Posterior cingulate gyrus (tissue), 11 donors: ENCODE measurements at places on chromosomes 16 and 17.

- no peak for DNase-seq
Measured at GRCh38 chr17:51947160-51947735, 211.3 kb downstream of the CA10 start.

- DNase-seq, result peak; percentile 67
Measured at GRCh38 chr17:38608648-38609047, 2.9 kb upstream of the SRCIN1 start.

DNA sequence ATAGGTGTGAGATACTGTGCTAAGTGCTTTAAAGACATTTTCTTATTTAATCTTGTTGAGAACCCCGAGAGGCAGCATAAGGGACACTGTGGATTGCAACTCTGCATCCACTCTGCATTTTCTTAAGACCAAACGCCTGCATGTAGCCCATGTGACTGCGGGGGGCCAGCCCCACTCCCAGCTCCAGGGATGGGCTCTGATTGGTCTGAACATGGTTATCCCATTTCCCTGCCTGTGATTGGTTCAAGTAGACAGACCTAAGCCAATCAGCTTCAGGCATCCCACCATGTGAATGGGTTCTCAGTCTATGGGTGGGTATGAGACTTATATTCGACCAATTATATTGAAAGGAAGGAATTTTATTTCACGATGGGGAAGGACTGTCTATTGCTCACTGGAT is 33.2 kb upstream of the USP7 start:
- no peak for DNase-seq

DNA sequence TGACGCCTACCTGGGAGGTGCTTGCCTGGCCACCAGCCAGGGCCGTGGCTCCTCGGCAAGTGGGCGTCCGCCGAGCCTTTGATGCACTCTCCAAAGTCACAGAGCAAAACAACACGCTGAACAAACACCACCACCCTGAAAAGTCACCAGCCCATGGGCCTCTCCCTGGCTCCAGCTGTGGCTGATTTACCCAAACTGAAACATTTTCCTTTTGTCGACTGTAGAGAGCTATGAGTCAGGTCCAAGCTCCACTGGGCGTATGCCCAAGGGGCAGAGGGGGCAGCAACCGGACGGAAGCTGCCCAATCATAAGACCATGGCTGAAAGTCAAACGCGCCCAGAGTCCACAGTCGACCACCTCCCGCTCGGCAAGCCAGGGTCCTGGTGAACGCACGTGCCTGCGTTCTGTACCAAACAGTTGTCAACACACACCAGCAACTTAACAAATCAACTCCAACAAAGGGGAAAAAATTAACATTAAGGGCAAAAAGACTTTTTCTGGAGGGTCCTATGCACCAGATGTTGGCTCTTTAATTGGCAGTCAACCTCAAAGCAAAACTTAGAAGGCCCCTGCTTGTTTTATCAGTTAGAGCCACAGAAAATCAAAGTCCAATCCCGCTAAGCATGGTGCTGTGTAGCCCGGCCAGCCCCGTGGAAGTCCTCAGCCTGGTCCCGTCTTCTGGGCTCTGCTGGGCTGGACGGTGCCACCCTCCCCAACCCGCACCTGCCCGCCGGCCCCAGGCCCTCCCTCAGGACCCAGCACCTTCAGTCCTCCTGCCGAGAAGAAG is 47.3 kb downstream of the TBC1D16 start:
- DNase-seq, result no peak
